ENCODE measurements at places on chromosomes 5 and 9. TPM values are rescaled to one million over a fixed set of nuclear protein-coding genes. Genes with fewer than 3 reads are reported as not detected.

The NUTM2F gene
- polyA plus RNA-seq: not detected

The NUTM2G gene
- polyA plus RNA-seq: 0.57 TPM

The OSTF1 gene
- 70.2 TPM for polyA plus RNA-seq

The CLIC3 gene
- 43.8 TPM for polyA plus RNA-seq

The CER1 gene
- 0.42 TPM for polyA plus RNA-seq

The TRPM6 gene
- polyA plus RNA-seq: 0.89 TPM

The OR1B1 gene
- polyA plus RNA-seq: not detected

The C9orf50 gene
- 0.53 TPM for polyA plus RNA-seq

The SLCO4C1 gene
- polyA plus RNA-seq: 1.3 TPM

The WHRN gene
- 11.9 TPM for polyA plus RNA-seq

The PCDHGC5 gene
- polyA plus RNA-seq: 0.76 TPM

The NPR3 gene
- 30.1 TPM for polyA plus RNA-seq

The NPDC1 gene
- 20.6 TPM for polyA plus RNA-seq

The EIF4E1B gene
- not detected for polyA plus RNA-seq

The LHFPL2 gene
- 36.8 TPM for polyA plus RNA-seq

The PCDHB6 gene
- polyA plus RNA-seq: 3.2 TPM

The SNCAIP gene
- 14.2 TPM for polyA plus RNA-seq

The ARHGEF37 gene
- 5.2 TPM for polyA plus RNA-seq

The PCDHGA1 gene
- polyA plus RNA-seq: 0.72 TPM

The PLCXD3 gene
- 0.25 TPM for polyA plus RNA-seq

The LHX6 gene
- 21.4 TPM for polyA plus RNA-seq

The GOLM1 gene
- 116 TPM for polyA plus RNA-seq

The RELL2 gene
- 0.16 TPM for polyA plus RNA-seq

The GGTA1 gene
- polyA plus RNA-seq: 7.5 TPM

The IL13 gene
- not detected for polyA plus RNA-seq

The C5orf58 gene
- 0.36 TPM for polyA plus RNA-seq

The PPP3R2 gene
- not detected for polyA plus RNA-seq

The ENTPD2 gene
- 5.4 TPM for polyA plus RNA-seq

The MRRF gene
- polyA plus RNA-seq: 34.8 TPM

The LECT2 gene
- polyA plus RNA-seq: 1.2 TPM

The RLN1 gene
- 0.49 TPM for polyA plus RNA-seq

The NEUROG1 gene
- not detected for polyA plus RNA-seq

The IER5L gene
- 8.0 TPM for polyA plus RNA-seq

The NME5 gene
- 10.2 TPM for polyA plus RNA-seq

The TMEM174 gene
- polyA plus RNA-seq: not detected

The NIM1K gene
- 0.96 TPM for polyA plus RNA-seq

The OBP2B gene
- not detected for polyA plus RNA-seq
